ENCODE measurements at places on chromosomes 11 and 22.

GRCh38 chr11:3880724-3881123 is 25.3 kb downstream of the STIM1 start:
- peak; percentile 70 for DNase-seq

DNA sequence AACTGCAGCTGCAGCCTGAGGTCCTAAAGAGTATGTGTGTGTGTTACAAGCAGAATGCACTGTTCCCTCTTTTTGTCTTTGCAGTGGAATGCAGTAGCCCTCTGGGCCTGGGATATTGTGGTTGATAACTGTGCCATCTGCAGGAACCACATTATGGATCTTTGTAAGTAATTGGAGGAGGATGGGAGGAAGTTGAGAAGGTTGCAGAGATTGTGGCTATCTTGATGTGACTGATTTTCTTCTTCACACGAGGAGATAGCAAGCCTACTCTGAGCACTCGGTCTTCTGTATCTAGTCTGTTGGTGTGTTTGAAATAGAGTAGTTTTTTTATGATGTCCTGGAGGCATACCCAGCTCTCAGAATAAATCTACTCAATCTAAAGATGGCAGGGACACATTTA is 2.3 kb downstream of the RBX1 start:
- no peak for DNase-seq

DNA sequence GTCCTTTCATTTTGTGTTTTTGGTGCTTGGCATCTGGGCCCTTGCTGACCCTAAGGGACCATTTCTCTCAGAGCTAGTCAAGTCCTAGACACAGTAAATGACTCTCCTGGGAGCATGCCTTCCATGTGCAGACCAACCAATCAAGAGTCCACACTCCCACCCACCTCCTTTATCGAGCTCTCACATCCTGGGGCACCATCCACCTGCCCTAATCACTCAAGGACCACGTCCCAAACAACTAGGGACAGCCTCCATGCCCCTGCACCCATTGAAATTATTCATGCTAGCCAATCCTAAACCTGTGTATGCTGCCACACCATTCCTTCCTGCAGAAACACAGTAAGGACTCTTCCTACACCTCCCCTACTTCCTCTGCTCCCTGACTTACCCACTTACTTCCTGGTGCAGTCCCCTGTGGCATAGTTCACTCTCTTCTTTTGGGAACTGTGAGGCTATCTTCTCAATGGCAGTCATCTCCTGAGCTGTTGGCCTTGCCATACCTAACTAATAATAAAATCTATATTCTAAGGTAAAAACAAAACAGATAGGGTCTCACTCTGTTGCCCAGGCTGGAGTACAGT is 6.4 kb upstream of the SAA2 start:
- DNase-seq, result no peak

DNA sequence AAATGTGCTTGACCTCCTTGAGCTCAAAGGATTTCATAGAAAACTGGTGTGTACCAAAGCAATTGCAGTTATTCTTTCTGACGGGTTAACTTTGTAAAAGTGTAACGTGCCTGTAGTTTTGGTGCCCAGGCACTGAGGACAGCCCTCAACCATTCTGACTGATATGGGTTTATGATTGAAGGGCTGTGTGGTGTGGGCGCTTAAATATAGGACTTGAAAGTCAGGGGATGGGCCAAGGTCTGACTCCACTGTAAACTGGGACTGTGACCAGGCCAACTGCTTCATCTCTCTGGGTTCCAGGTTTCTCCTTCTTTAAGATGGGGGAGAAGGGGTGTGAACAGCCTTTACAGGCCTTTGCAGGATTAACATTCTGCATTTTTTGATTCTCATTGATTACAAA is 191.1 kb upstream of the ARHGAP20 start:
- DNase-seq, result no peak

- no peak for DNase-seq
These were observed 16.6 kb downstream of the TBC1D22A start for GRCh38 chr22:46779023-46779422.

DNA sequence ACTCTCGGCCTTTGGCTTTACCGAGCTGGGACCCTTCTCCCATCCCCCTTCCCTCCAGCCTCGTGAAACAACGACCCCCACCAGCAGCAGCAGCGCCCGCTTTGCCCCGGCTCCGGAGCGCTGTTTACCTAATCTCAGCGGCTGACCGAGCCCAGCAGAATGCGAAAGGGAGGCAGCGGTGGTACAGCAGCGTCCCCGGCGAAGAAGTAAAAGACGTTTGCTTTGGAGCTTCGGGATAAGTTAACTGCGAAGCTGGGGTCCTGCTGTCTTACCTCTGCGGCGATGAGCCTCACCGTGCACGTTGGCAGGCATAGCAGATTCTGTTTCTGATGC is 2.0 kb upstream of the LARGE1 start:
- DNase-seq, result peak; percentile 9

DNA sequence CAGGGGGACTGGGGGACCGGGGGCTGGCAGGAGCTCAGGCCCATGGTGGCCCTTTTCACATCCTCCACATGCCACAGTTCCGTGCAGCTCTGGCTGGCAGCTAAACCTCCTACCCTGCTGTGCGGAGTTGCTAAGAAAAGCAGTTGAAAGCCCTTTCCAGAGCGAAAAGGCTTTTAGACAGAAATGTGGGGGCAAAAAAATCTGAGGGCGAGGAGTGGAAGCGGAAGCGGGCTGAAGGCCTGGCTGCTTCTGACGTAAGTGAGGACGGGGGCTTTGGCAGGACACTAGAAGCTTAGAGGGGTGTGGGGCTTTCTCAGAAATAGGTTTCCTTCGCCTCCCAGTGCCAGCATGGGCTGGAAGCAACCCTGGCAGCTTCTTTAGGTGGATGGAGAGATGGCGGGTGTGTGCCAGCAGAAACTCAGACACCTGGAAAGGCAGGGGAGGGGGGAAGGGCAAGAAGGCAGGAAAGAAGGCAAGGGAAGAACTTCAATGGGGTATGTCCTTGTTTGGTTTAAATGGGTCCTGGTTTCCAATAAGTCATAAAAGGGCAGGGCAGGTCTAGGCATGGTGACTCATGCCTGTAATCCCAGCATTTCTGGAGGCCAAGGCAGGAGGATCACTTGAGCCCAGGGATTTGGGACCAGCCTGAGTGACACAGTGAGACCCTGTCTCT is 11.2 kb upstream of the DGKZ start:
- peak; percentile 19 for DNase-seq

GRCh38 chr11:64643256-64643881 is 52.3 kb downstream of the SLC22A12 start:
- DNase-seq, result no peak

- peak; percentile 59 for DNase-seq
These were observed 111.2 kb upstream of the THY1 start for GRCh38 chr11:119533921-119534736.

- DNase-seq, result no peak
These were observed 35.9 kb upstream of the MYEOV start for GRCh38 chr11:69257838-69258658.

GRCh38 chr11:26994631-26995095 is 751 bp downstream of the FIBIN start:
- DNase-seq, result no peak

GRCh38 chr22:42966497-42966896 is 48.5 kb downstream of the PACSIN2 start:
- DNase-seq, result peak; percentile 16

- DNase-seq, result no peak
These were observed 127.2 kb downstream of the OSBP2 start for GRCh38 chr22:30821863-30822215.

- DNase-seq, result no peak
These were observed 67.8 kb upstream of the INCENP start for GRCh38 chr11:62055970-62056369.

DNA sequence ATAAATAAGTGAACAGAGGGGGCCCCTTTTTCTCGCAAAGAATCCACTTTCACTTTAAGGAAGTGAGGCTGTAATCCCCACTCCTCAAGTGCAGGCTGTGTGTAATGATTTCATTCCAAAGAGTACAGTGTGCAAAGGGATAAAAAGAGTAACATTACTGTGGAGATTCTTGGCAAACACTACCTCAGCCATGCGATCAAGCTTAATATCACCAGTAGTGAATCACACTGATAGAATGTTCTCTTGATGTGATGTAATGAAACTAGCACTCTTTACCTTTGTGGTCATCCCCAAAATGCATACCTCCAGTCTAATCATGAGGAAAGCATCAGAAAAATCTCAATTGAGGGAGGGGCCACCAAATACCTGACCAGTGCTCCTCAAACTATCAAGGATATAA is 246.1 kb upstream of the CHORDC1 start:
- DNase-seq, result no peak

GRCh38 chr22:27785831-27786230 is 15.7 kb downstream of the MN1 start:
- DNase-seq, result no peak

DNA sequence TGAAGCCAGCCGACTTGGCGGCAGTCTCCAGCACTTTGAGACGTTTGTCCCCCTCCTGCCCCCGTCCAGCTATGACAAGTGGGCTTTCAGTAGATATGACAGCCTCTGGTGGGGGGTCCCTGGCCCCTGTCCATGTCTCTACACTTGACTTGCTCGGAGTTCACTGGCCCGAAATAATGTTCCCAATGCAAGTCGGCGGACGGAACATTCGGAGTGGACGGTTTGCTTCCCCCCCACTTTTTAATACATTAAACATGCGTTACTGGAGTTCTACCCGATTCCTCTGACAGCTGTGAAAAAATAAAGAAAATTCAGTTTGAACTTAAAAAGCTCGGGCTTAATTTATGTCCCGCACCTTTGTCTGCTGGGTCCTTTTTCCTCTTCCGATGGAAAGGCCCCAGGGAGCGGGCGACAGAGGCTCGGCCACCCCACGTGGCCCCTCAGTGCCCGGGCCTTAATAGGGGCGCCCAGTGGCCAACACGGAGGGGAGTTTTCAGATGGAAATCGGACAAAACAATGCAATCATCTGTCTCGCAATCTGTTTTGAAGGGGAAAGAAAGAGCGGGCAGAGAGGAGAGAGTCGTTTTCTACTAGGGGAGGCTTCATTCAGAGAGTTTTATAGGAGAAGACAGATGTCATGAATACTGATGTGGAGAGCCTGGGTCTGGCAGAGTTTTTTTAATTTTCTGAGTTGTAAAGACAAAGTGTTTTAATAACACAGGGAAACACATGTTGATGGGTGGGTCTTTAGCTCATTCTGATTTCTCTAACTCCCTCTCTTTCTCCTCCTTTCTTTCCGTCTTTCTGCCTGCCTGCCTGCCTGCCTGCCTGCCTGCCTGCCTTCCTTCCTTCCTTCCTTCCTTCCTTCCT is 50.2 kb downstream of the SMIM38 start:
- DNase-seq, result no peak

- DNase-seq, result no peak
These were observed 26.6 kb upstream of the SLC35C1 start for GRCh38 chr11:45778341-45778740.

DNA sequence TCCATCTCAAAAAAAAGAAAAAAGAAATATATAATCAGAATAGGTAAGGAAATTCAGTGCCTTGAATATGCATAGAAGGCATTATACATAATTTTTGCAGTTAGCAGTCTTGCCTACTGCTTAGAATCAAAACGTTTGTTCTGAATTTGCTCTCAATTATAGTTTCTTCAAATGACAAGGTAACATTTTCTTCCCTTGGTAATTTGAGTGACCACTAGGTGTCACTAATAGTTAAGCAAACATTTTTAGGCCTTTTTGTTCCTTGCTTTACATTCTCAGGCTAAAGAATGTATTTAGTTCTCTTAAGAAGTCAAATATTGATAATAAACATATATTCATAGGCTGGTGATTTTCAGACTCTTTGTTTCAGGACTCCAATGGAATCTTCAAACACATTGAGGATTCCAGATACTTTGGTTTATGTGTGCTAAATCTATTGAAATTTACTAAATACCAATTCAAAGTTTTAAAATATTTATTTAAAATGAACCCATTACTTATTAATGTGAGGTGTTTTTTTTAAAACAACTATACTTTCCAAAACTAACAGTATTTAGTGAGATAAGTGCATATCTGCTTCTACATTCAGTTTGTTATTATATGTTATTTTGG is 55.0 kb upstream of the DEPDC7 start:
- peak; percentile 68 for DNase-seq

GRCh38 chr11:45599161-45599943 is 66.1 kb downstream of the CHST1 start:
- no peak for DNase-seq

- no peak for DNase-seq
These were observed 79.0 kb upstream of the HSD17B12 start for GRCh38 chr11:43601511-43601910.

DNA sequence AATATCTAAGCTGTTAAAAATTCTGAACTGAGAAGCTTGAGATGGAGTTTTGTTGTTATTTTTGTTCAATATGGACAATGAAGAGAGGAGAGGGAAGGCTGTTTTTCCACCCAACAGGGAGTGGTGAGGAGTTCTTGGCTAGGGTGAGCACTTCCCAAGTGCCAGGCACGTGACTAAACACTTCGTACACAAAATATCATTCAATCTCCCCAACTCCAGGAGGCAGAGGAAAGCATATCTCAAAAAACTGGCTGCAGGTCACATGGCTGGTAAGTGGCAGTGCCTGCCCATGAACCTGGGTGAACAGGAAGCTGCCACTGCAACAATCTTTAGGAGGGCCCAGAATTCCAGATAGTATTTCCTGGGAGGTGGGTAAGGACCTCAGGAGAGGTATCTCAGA is 11.6 kb downstream of the ELF5 start:
- DNase-seq, result peak; percentile 12

DNA sequence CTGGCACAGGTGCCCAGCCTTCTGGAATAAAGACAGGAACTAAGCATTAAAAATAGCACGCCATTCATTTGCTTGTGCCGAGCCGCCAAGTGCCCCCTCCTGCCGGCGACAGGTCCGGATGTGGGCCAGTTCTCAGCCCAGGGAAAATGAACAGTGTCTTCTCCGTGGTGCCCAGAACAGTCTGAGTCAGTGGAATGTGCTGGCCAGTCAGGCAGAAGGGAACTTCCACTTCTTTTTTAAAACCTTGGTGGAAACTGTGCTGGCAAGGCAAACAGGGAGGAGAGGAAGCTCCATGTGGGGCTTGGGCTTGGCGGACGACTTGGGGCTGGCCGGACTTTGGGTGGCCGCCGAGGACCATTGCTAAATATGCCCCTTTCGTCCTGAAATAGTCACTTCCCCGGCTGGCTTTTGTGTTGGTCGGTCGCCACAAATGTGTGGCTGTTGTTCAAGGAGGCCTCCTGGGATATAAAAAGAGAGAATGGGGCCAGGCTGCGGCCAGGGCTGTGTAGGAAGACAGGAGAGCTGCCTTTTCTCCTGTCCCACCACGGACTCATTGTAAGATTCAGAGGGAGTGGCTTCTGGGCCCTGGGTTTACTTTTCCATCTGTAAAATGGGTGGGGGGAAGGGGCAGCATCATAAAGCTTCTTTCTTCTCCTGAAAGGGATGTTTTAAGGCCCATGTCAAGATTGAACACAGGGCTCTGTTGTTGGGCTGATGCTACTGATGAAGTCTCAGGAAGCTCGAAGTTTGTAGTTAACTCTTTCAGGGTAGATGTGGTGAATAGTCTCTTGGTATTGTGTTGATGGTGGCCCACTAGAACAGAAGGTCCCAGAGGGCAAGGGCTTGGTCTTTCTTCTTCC is 101.0 kb downstream of the PTPRJ start:
- DNase-seq, result peak; percentile 76

DNA sequence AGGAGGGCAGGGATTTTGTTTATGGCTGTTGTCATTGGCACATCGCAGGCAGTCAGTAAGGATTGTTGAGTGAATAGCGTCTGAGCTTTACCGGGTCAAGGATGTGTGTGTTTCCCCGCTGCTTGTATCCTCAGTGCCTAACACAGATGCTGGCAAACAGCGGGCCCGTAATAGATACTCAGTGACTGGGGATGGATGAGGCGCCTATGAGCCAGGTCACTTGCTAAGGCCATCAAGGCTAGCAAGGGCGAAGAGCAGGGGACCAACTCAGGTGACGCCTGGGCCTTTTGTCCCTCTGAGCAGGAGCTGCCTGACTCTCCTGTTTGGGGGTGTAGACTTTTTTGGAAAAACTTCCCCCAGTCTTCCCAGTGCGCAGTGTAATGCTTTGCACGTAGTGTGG is 118.1 kb downstream of the HIPK3 start:
- no peak for DNase-seq
